ENCODE measurements at places on chromosomes 1 and 21. TPM values are rescaled to one million over a fixed set of nuclear protein-coding genes. Genes with fewer than 3 reads are reported as not detected.

The CRABP2 gene
- not detected for total RNA-seq

The LCE2A gene
- total RNA-seq, result not detected

The CFHR2 gene
- not detected for total RNA-seq

The RGS5 gene
- total RNA-seq, result 732 TPM

The KIRREL1 gene
- total RNA-seq, result 114 TPM

The SLC25A34 gene
- 5.7 TPM for total RNA-seq

The UCHL5 gene
- total RNA-seq, result 4.2 TPM

The PRAMEF10 gene
- total RNA-seq, result not detected

The CHI3L2 gene
- 10.1 TPM for total RNA-seq

The PPIAL4G gene
- not detected for total RNA-seq

The FAM151A gene
- total RNA-seq, result not detected

The KIAA1614 gene
- 21.9 TPM for total RNA-seq

The TLR5 gene
- total RNA-seq, result 3.9 TPM

The OLIG2 gene
- total RNA-seq, result not detected

The DDI2 gene
- 13.0 TPM for total RNA-seq

The ROR1 gene
- 115 TPM for total RNA-seq
